ENCODE measurements at places on chromosomes 3 and 15. TPM values are rescaled to one million over a fixed set of nuclear protein-coding genes. Genes with fewer than 3 reads are reported as not detected.

The CCR1 gene
- total RNA-seq: not detected

The GNB5 gene
- 38.4 TPM for total RNA-seq

The INKA1 gene
- 5.9 TPM for total RNA-seq

The GLT8D1 gene
- total RNA-seq: 85.0 TPM

DNA sequence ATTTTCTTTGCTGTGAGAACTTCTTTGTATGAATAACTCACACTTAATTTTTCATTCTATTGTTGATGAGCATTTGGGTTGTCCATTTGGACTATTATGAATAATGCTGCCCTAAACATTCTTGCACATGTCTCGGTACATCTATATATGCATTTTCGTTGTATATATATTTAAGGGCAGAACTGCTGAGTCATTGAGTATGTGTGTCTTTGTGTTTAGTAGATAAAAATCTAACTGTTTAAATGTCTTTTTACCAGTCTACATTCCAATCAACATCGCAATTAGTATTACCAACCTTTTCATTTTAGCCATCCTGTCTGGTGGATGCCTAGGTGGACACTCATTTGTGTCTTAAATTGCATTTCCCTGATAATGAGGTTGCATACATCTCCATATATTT lies 144.4 kb downstream of the UACA start:
- no peaks in the 10 kb centered on the region for H3K27me3 ChIP-seq
- H3K4me3 ChIP-seq: no peak overlapping the region
- peaks cover 11% of the 10 kb centered on the region for H3K4me1 ChIP-seq

DNA sequence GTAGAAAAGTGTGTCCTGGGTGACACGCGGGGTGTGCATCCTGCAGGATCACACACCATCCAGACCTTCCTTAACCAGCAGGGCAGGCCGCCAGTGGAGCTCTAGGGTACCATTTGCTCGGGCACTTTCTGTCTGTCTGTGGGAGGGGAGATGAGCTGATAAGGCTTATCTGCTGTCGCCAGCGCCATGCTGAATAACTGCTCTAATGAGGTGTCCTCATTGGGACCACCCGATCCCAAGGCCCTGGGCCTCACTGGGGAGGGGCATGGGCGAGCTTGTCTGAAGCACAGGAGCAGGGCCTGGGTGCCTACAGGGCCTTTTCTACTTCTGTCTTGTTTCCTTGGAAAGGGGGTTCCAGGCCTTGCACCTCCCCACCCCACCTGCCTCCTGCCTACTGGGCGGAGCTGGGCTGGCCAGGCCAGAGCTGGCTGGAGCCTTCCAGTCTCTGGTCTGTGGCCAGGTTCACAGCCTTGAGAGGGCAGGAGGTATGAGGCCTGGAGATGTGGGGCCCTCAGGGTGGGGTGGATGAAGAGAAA lies 2.5 kb upstream of the GATA2 start:
- no peak overlapping the region for H3K27ac ChIP-seq
- no peak for DNase-seq
- peaks cover 24% of the 10 kb centered on the region for H3K4me1 ChIP-seq
- peaks cover 74% of the 10 kb centered on the region for H3K27me3 ChIP-seq

DNA sequence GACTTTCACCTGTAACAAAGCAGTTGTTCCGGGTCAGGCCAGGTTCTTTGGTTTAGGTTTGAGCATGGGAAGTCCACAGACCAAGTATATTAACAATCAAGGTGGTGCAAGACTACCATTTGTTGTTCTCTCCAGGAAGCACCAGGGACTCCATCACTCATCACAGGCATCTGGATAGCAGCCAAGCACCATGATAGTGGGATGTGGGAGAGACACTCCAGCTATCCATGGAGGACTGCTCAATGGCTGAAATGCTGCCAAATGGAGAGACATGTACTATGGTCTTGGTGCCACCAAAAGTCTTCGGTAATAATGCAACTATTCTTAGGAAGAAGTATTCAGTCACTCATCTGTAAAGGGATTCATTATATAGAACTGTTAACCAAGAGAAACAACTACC lies 143.0 kb downstream of the TNIK start:
- H3K27me3 ChIP-seq: no peaks in the 10 kb centered on the region
- H3K36me3 ChIP-seq: no peaks in the 10 kb centered on the region
- peak; percentile 61 for DNase-seq
- H3K4me1 ChIP-seq: peaks cover 45% of the 10 kb centered on the region

- peak overlapping the region; percentile 62 for H3K27ac ChIP-seq
- peak; percentile 66 for DNase-seq
- no peaks in the 10 kb centered on the region for H3K27me3 ChIP-seq
Measured at GRCh38 chr3:73401616-73402279, 223.0 kb downstream of the PDZRN3 start.

DNA sequence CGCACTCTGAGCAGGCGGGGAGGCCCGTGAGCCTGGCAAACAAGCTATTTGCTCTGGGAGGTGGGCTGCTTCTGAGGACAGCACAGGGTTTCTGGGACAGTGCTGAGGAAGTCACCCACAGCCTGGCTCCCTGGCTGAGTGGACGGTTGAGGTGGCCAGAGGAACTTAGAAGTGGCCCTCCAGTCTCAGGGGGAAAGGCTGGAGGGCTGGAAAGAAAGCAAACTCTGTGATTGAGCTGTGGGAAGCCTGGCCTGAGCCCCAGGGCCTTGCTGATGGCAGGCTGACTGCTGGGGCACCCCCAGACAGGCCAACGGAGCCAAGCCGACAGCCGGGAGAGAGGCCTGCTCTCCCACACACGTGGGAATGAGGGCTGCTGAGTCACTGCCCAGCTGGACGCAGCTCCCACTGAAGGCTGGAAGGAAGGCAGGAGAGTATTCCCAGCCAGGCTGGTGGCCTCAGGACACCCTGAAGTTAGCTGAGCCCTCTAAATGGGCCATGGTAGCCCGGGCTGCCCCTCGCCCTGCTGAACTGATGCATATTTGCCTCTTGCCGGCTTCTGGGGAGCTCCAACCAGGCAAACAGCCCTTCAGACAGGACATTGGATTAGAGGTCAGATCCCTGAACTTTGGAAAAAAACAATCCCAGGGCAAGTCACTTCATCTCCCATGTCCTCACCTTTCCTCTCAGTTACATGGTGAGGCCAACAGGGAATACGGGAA lies 98.0 kb upstream of the TLE3 start:
- H3K4me1 ChIP-seq: no peaks in the 10 kb centered on the region
- H3K4me3 ChIP-seq: no peak overlapping the region
- H3K27me3 ChIP-seq: peaks cover 69% of the 10 kb centered on the region
- no peaks in the 10 kb centered on the region for H3K36me3 ChIP-seq
- no peak overlapping the region for H3K27ac ChIP-seq

GRCh38 chr15:69038508-69038907 lies 24.0 kb downstream of the NOX5 start:
- H3K4me3 ChIP-seq: no peak overlapping the region
- no peak overlapping the region for H3K27ac ChIP-seq
- DNase-seq: no peak
- no peaks in the 10 kb centered on the region for H3K36me3 ChIP-seq
- peaks cover 7% of the 10 kb centered on the region for H3K27me3 ChIP-seq

DNA sequence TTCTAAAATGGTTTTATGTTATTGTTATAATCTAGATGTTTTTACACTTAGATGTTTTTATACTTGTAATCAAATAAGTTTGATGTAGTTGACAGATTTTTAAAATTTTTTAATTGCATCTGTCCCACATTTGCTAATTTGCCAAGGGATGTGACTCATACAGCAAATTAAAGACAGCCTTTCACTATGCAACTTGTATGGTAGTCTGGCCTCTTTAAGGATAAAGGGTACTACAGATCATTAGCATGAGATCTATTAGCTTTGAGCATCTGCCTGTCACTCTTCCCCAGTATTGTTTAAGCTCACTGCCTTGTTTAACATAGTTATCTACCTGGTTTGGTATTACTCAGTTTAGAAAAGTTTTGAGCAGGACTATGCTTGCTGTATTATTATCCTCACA lies 83.0 kb downstream of the NPTN start:
- H3K27me3 ChIP-seq: no peaks in the 10 kb centered on the region
- no peak overlapping the region for H3K4me3 ChIP-seq
- DNase-seq: no peak
- H3K4me1 ChIP-seq: peaks cover 4% of the 10 kb centered on the region

GRCh38 chr3:125123451-125124305 lies 67.9 kb upstream of the HEG1 start:
- no peaks in the 10 kb centered on the region for H3K36me3 ChIP-seq
- H3K27ac ChIP-seq: no peak overlapping the region
- DNase-seq: no peak
- peaks cover 7% of the 10 kb centered on the region for H3K4me1 ChIP-seq
- no peak overlapping the region for H3K4me3 ChIP-seq
